ENCODE measurements at places on chromosomes 1 and 21.

DNA sequence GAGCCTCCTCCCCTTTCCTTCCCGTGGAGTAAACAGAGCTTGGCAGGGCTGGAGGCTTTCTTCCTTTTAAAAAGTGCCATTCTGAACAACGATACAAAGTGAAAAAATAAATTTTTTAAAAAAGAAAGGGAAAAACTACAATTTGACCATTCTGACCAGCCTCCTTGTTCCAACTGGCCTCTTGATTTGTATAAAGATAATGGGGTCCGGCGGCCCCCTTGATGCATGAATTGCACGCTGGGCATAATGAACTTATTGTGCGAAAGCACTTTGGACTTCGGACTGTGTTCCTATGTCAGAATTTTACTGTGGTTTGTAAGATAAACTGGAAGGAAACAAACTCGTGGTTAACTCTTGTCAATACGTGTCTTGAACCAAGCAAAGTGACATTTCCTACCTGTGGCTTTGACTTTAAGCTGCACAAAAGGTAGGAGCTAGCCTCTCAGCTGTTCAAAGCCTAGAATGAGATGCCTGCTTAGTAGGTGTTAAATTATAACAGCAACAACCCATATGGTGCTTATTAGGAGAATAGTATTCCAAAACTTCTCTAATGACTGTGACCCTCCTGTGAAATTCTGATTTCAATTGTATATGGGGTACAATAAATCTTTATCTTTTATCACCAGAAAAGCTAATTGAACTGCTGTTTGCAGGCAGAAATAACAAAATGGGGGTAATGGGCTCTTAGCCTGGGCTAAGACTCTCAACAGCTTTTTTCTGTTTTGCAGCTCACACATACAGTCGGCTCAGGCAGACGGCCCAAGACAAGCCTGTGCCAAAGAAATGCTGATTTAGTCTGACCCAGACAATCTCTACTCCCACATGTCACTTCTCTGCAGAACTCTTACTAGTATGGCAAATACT lies 9.3 kb downstream of the IRF2BP2 start:
- DNase-seq: peak; percentile 66

- no peak for DNase-seq
Observed at GRCh38 chr1:229024528-229025130, 246.3 kb upstream of the RAB4A start.

DNA sequence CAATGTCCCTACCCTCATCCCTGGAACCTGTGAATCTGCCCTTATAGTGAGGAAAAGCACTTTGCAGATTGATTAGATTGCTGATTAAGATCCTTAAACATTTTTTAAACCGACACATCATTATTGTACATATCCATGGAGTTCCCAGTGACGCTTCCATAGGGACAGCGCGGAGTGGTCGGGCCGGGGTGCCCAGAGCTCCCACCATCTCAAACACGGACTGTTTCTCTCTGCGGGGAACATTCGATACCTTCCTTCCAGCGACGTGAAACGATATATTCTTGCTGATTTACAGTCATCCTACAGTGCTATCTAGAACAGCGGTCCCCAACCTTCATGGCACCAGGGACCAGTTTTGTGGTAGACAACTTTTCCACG lies 4.0 kb downstream of the KRTAP10-12 start:
- DNase-seq: peak; percentile 8

GRCh38 chr1:21651214-21652042 lies 17.7 kb downstream of the RAP1GAP start:
- no peak for DNase-seq

- DNase-seq: no peak
Observed at GRCh38 chr1:93666613-93667384, 14.8 kb downstream of the BCAR3 start.

All from coronary artery (tissue), 2 donors.